ENCODE measurements at places on chromosomes 3 and 15.

DNA sequence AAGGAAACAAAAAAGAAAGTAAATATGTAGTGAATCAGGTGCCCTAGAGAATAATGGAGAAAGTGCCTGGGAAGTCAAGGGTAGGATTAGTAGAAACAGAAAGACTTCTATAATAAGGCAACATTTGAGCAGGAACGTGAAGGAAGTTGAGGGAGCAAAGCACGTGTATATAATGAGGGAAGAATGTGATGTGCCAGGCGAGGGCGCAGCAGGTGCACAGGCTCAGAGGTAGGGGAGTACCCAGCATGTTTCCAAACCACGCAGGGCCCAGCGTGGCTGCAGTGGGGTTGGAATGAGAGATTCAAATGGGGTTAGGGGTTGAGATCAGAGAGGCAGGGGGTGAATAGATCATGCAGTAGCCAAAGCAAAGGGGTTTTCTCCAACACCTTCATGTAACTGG, 91.9 kb upstream of the VGLL4 start:
- no peak for DNase-seq

- no peak for DNase-seq
These were observed 424.2 kb upstream of the ROBO2 start for GRCh38 chr3:76615719-76616118.

- DNase-seq: no peak
These were observed 165.5 kb upstream of the CBLB start for GRCh38 chr3:106034313-106034712.

GRCh38 chr15:79973456-79974195, 2.6 kb upstream of the BCL2A1 start:
- peak; percentile 76 for DNase-seq

DNA sequence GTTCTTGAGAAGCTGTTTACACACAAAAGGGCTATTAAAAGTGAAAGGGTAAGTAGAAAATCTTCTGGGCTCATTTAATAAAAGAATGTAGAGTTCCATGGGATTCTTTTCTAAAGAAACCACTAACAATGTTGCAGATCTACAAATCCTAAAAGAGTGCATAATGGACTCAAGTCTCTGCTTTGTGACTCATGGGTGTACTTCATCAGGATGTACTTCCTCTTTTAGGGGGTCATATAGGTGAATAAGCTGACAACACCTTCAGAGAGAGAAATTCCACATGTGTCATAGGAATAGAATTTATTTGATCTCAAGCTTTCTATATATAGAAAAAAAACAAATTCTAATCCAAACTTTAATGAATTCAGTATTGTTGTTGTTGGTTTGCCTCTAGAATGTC, 355.5 kb downstream of the TIGIT start:
- no peak for DNase-seq

DNA sequence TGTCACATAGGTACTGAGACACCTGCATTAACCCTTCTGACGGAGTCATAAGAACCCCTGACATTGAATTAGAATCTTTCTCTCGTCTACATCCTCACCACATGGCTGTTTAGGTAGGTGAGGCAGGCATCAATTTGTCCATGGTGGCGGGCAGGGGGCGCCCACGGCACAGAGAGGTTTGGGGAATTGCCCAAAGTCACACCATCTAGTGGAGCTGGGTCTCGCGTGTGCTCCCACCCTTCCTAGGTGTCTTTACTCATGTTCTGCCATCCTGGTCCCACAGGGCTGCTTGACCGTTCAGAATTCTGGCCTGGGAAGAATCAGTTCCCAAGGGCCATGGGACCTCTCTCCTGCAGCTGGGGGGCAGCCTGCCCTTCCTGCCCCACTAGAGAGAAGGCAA, 14.7 kb upstream of the DLL4 start:
- DNase-seq: no peak

DNA sequence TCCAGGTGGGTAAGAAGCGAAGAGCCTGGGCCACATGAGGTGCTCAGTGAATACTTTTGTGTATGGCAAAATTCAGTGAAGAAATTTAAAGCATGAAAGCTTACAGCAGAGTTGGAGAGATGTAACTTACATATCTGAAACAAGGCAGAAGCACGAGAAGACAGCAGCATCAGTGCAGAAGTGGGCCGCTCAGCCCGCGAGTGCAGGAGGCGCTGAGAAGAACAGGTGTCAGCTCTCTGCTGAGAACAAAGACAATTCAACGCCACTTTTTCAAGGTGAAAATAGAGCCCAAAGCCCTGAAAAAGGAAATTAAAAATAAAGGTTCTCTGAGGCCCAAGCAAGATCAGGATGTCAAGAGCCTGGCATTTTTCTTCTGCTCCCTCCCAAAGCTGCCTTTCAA, 58.3 kb downstream of the RBPMS2 start:
- DNase-seq: no peak

DNA sequence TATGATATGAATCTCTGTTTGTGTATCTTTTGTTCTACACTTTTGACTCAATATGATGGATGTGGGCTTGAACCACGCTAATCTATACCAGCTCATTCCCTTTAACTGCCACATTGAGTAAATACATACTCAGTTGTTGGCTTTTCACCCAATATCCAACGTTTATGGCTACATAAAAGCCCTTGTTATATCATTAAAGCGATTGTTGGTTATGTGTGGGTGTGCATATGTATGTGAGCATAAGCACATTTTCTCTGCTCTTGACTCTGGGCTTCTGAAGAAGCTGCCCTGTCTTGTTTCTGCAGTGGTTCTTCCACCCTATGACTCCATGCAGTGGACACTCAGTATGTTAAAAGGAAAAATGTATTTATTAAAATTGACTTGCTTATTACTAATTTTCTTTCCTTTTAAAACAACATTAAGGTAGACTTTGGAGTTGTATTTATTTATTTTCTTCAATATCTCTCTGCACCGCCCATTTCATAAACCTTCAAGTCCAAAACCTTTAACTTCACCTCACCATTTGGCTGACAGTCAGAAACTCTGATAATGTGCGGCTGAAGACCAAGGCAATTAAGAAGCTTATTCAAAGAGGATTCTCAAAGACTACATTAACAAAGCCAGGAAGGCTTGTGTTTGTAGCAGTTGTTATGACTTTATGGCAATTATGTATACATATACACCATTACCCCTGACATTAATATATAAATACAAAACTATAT, 156.1 kb downstream of the THRB start:
- no peak for DNase-seq

- peak; percentile 77 for DNase-seq
These were observed 70.2 kb upstream of the GADL1 start for GRCh38 chr3:30964612-30965011.

DNA sequence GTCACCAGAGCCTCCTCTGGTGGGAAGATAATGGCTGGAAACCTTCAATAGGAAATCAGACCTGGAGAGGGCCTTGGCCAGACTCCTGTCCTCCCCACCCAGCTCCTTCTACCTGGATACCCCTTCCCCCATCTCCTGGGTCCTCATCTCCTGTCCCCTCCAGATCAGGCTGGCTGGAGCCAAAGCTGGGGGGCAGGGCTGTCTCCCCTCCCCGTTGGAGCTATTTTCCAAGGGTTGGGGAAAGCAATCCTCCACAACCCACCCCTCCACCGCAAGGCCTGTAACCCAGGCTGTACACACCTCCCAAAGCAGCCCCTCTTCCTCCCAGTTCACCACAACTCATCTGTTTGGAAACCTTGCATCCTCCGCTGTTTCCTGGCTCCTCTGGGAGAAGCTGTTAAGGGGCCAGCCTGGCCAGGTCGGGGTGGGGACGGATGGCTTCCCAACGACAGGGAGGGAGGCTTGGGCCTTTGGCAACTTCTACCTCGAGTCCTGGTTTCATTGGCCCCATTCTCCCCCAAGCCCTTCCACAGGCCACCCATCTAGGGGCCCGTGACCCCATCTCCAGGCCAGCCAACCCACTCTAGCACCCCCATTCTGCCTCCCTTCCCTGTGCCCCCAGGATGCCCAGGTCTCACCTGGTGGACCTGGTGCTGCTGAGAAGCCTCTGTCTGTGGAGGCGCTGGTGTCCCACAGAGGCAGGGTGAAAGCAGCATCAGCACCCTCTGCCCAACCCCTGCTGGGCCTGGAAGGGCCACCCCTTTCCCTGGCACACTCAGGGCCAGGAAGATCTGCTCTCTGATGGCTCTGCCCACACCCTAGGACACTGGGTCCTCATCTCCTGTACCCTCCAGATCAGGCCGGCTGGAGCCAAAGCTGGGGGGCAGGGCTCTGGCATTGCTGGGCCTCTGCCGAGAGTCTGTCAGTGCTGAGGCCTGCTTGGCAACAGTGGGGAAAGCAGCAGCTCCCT, 22.1 kb upstream of the GOLGA6C start:
- DNase-seq: peak; percentile 51

Measured in activated CD4-positive, alpha-beta T cell treated with anti-CD3 and anti-CD28 coated beads, Interleukin-2, amount 10 ng/mL, durations not matched to agents 24 days and 14 days (primary cell).